Left ventricle myocardium inferior (tissue), 1 donor: ENCODE measurements at places on chromosomes 6 and 20. TPM values are rescaled to one million over a fixed set of nuclear protein-coding genes. Genes with fewer than 3 reads are reported as not detected.

GRCh38 chr6:26304797-26305640, 60.0 kb upstream of the BTN3A2 start:
- DNase-seq = no peak

EPB41L1 gene
- total RNA-seq = 14.6 TPM

DNA sequence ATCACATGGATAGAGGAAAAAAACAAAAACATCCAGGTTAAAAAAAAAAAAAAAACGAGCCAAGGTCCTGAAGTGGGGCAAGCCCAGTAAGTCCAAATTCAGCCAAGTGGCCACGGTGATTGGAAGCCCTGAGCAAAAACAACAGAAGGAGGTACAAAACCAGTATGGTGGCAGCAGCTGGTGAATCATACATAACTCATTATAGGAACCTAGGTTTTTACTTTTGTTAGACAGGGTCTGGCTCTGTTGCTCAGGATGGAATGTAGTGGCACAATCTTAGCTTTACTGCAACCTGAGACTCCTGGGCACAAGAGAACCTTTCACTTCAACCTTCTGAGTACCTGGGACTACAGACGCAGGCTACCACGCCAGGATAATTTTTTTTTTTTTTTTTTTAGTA, 22.7 kb upstream of the MYB start:
- DNase-seq = no peak

GRCh38 chr6:130385064-130385695, 19.4 kb downstream of the TMEM200A start:
- DNase-seq = no peak

DNA sequence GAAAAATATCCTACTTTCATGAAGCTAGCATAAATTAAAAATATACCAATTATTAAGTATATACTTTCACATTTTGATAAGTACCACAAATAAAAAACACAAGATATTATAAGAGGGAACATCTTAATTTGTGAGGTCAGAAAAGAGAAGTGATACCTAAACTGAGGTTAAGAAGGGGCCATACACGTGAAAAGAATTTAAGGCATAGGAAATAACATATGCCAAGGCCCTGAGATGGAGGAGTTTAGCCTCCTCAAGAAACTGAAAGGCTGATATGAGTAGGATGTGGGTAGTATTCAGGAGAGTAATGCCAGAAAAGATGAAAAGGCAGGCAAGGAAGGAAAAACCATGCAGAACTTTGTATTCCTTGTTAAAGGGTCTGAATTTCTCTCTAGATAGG, 116.6 kb upstream of the HTR1E start:
- no peak for DNase-seq

DNA sequence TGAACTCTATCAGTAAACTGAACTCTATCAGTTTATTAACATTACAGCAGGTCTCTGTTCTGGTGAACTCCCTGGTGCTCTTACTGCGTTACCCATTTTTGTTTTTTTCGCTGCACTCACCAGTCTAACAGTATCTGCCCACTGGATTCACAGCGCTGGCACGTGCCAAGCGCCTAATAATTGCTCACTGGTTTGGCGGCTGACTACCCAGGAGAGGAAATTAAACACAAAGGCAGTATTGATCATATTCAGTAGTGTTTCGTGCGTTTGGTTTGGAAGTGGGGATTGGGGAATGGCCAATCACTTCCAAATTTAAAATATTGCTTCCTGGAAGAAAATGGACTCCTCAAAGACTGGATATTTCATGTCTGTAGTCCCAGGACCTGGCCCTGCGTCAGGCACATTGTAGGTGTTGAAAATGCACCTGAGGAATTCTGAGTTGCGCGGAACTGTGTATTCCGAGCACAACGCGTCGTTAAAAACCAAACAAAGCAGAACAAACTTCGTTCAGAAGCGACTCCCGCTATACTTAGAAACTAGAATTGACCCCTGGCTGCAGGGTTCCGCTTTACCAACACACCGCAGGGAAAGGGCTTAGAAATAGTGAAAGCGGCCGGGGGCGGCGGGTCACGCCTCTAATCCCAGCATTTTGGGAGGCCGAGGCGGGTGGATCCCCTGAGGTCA, 1.1 kb upstream of the RPS12 start:
- peak; percentile 20 for DNase-seq

- DNase-seq = no peak
These were observed 50.9 kb upstream of the PDE10A start for GRCh38 chr6:165713845-165714466.

- DNase-seq = peak; percentile 48
These were observed 79.9 kb downstream of the CEBPB start for GRCh38 chr20:50270569-50270968.

DNA sequence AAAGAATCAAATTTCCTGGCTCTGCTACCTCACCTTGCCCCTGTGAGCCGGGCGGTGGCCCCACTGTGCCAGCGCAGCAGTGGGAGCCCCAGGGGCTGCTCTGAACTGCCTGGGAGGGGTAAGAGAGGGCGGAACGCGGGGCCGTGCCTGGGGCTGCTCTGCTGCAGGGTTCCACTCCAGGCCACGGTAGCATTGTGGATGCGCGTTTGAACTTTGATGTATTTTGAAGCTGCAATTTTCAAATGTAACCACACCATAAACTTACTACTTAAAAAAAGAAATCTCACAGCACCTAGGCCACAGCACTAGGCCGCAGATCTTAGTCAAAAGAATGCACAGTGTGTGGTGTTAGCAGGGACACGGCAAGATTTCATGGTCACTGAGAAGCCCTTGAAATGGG, 57.5 kb downstream of the PRDM1 start:
- no peak for DNase-seq

GRCh38 chr6:115747719-115748118, 313.0 kb downstream of the FRK start:
- DNase-seq = no peak

GRCh38 chr6:41759905-41760579, 12.8 kb upstream of the PGC start:
- DNase-seq = no peak
